Natural killer cell treated with Interleukin-12 subunit alpha and Interleukin-12 subunit beta and Interleukin-15 and Interleukin-18, amount 100 ng/mL, for 72 hours (primary cell): ENCODE measurements at places on chromosomes 4 and X. TPM values are rescaled to one million over a fixed set of nuclear protein-coding genes. Genes with fewer than 3 reads are reported as not detected.

- no peaks in the 10 kb centered on the region for H3K36me3 ChIP-seq
- no peaks in the 10 kb centered on the region for H3K4me1 ChIP-seq
- no peak overlapping the region for H3K27ac ChIP-seq
- H3K27me3 ChIP-seq = no peaks in the 10 kb centered on the region
- DNase-seq = no peak
Observed at GRCh38 chr4:61531188-61531587, 331.1 kb downstream of the ADGRL3 start.

DNA sequence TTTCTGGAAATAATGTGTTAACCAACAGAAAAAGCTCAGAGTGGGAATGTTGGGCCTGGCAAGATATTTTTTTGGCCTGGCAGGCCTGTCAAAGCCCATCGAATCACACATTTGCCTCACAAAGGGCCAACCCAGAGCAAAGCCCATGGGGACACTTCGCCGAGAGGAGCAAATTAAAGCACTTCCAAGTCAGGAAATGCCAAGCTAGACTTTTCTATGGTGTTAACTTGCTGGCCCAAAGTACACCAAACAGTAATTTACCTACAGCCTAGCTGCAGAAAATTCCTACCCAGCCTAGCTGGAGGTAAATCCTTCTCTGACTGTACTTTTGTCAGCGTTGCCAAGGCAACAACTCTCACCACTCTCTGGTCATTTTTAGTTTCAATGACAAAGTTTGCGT lies 288.6 kb upstream of the LDB2 start:
- peaks cover 8% of the 10 kb centered on the region for H3K27me3 ChIP-seq
- peaks cover 4% of the 10 kb centered on the region for H3K36me3 ChIP-seq
- H3K4me3 ChIP-seq = no peak overlapping the region
- H3K4me1 ChIP-seq = no peaks in the 10 kb centered on the region
- DNase-seq = no peak

Gene XAGE2
- not detected for total RNA-seq

Gene ATP5ME
- total RNA-seq = 187 TPM

DNA sequence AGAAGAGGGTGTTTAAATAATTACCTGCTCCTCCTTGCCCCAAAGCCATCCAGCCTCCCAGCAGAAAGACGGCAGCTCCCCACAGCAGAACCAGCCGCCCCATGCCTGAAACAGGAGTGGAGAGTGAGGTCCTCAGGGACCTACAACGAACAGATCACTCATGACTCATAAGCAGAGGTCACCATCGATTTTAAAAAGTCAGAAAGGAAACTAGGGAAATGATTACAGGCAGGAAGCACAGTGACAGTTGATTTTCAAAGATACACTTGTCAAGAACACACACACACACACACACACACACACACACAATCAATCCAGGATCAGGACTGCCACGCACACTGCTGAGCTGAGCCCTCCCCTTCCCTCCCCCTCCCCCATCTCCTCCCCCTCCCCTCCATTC lies at the start of gene CRLF2:
Gene CRLF2, minus strand, starts transcription at position 118 of the 400 bp plus-strand sequence. Its CDS starts 15 bp downstream, at position 103.
- peaks cover 24% of the 10 kb centered on the region for H3K27me3 ChIP-seq
- H3K36me3 ChIP-seq = no peaks in the 10 kb centered on the region
- H3K27ac ChIP-seq = no peak within 1 kb of the TSS
- peaks cover 30% of the 10 kb centered on the region for H3K4me1 ChIP-seq
- peak within 1 kb of the TSS; percentile 66 for H3K4me3 ChIP-seq

GRCh38 chr4:90246816-90247215 lies 119.6 kb downstream of the CCSER1 start:
- no peak overlapping the region for H3K4me3 ChIP-seq
- no peak for DNase-seq
- no peaks in the 10 kb centered on the region for H3K4me1 ChIP-seq
- no peaks in the 10 kb centered on the region for H3K27me3 ChIP-seq

GRCh38 chr4:42167709-42168108 lies 15.3 kb upstream of the BEND4 start:
- no peak overlapping the region for H3K4me3 ChIP-seq
- H3K4me1 ChIP-seq = no peaks in the 10 kb centered on the region
- DNase-seq = no peak
- H3K27ac ChIP-seq = no peak overlapping the region

Gene PIR
- 4.9 TPM for total RNA-seq

DNA sequence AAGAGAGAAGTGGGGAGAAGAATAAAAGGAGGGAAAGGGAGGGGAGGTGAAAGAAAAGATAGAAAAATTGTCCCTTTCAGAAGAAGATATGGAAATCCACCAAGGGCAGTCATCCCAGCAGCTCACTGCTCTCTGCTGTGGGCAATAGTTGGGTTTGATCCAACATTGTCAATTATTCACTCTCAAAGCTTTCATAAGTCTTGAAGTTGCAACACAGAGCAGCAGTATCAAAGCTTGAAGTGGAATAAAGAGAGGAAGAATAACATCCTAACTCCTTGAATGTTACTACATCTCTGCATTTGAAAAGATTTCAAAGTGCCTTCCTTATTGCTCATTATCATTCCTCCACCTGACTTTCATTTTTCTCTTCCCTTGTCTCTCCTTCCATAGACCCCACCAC lies 62.3 kb upstream of the HHIP start:
- H3K4me1 ChIP-seq = no peaks in the 10 kb centered on the region
- no peak overlapping the region for H3K27ac ChIP-seq
- no peak overlapping the region for H3K4me3 ChIP-seq
